ENCODE measurements at places on chromosomes 7 and 10.

DNA sequence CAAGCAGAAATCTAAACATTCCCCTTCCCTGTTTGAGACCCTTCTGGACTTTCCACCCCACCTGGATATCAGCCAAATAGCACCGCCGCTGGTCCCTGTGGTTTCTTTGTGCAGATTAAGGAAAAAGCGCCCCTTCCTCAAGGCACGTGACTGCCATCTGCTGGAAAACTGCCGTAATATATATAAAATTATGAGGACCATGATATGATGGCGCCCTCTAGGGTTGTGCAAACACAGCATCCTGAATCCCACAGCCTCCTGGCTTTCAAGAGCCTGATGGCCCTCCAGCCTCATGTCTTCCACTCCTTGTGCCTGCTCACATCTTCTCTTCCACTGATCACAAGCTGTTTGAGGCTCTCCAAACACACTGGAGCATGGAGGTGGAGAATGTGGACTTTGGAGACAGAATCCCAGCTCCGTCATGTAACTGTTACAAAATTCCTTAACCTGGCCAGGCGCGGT, 121.3 kb downstream of the MYL10 start:
- DNase-seq, result no peak

DNA sequence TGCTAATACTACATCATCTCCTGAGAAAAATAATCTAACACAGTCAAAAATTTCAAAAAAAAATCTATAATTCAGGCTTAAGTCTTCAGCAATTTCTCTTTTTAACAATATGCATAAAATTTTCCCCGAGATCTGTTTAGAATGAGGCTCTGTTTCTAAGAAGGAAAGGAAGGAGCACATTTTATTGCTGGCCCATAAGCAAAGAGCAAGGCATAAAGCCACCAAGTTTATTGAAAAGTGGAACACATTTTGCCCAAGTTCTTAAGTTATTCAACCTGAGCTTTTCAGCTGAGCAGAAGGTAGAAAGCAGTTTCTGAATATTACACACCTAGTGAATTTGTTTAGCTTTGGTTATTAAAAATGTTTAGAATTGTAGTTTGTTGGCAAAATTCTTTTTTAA, 73.9 kb downstream of the AGMO start:
- no peak for DNase-seq

DNA sequence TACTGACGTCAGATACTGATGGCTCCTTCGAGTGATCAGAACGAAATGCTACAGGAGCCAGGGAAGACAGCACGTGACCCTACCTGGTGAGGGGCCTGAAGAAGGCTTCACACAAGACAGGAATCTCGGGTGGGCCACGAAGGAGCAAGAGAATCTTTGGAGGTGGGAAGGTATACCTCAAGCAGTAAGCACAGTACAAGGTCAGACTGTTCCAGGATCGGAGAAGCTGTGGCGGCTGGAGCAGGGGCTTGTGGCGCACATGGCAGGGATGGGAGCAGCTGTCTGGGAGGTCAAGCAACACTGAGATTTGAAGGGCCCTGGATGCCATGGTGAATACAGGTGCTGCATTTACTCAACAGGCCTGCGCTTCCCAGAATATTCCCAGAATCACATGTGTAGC, 45.4 kb downstream of the C10orf143 start:
- DNase-seq, result no peak

DNA sequence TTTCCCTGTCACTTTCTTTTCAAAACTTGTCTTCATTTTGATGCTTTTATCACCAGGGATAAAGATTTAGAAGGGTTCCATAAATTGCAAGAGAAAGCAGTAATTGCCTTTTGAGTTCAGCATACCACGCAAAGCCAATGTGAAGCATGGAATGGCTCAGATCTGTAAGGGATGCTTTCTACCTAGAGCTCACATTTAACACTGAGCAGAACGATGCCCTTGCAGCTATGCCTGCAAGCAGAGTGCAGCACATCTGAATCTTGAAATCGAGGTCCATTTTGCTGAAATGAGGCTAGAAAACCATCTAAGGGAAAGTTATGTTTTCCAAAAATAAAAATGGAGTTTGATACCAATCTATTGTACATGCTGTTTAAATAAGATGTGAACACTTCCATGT, 171.2 kb upstream of the CELF2 start:
- no peak for DNase-seq

DNA sequence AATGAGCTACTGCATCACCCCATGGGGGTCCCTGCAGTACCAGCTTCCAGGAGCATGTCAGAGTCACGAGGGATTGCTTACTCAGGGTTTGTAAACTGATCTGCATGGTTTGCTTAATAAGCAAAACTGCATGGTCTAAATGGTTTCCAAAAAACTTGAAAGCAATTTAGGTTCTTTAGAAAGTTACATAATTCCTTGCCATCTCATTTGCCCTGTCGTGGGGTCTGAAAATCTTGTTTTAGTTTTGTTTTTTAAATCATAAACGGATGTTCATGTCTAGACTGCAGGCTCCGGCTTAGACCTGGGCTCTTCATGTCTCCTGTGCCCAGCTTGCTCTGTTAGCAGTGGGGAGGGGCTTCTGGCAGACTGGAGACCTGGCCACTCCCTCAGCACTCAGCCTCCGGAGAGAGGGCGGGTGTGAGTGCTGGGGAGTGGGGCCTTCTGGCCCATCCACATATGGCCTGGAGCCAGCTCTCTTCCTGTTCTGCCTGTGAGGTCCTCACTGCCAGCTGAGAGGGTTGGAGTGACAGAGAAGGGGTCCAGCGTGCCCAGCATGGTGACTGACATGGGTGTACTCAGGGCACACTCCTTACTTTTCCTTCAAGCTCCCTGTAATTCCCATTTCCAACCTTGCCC, 17.5 kb downstream of the PRF1 start:
- no peak for DNase-seq

- no peak for DNase-seq
These were observed 323.4 kb downstream of the PARD3 start for GRCh38 chr10:34491678-34492077.

DNA sequence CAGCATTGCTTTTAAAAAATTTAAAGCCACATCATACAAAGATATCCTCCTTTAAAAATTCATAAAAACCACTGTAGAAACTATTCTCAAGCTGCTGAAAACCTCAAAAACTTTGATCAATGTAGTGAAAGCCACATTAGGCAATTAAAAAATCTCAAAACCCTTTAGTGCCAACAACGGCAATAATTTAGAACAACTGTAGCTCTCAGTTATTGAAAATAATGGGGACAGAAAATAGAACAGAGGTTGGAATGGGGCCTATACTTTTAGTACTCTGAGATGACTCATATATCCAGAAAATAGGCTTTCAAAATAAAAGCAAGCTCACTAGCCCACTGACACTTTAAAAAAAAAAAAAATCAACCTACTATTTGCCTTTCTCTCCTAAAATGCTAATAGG, 87.5 kb downstream of the GSAP start:
- peak; percentile 65 for DNase-seq

GRCh38 chr7:110522761-110523200, 568.1 kb upstream of the LRRN3 start:
- DNase-seq, result no peak

DNA sequence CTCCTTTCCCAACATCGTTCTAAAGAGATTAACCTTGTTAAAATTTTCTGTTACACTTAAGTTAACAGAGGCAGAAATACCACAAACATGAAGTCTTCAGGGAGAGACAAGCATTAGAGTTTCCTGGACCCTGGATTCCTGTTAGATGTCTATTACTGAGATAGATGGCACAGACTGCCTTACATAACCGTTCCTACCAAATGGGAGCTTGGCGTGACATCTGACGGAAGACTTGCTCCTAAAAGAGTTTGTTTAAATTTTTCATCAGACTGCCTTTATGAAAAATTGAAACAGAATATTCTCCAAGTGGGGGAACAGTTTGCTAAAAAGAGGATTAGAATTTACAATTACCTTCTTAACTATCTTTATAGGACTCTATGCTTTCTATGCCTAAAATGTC, 22.7 kb downstream of the ANK3 start:
- no peak for DNase-seq

DNA sequence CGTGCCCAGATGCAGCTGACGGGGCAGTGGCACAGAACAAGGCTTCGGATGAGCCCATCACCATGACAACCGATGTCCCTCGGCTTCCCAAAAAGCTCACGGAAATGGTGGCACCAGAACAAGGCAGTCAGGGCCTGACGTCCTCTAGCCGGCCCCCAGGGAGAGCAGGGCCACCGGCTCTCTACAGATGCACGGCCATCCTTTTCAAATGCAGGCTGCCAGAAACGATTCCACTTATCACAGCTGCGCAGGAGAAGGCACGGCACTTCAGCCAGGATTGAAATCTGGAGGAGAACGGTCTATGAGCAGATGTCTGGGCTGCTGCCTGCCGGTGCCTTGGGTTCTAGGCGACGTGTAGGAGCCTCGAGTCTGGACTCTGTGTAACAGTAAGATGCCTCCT, 223.8 kb downstream of the ZMYND11 start:
- DNase-seq, result no peak

Measured in AG08395 (cell line).